ENCODE measurements at places on chromosomes 7 and 10.

DNA sequence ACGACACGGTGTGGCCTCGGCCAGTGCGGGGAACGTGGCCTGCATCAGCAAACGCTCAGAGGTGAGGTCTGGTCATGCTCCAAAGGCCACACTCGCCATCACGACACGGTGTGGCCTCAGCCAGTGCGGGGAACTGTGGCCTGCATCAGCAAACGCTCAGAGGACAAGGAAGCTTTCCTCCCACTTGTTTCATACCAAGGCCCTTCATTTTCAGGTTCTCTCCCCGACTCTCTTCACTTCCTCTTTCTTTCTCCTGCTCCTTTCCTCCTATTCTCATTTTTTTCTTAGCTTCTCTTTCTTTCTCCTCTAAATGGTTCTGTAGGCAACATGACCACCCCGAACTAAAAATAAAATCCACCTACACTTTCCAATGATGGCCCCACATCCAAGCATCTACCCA is 384.4 kb upstream of the SHH start:
- DNase-seq, result no peak

DNA sequence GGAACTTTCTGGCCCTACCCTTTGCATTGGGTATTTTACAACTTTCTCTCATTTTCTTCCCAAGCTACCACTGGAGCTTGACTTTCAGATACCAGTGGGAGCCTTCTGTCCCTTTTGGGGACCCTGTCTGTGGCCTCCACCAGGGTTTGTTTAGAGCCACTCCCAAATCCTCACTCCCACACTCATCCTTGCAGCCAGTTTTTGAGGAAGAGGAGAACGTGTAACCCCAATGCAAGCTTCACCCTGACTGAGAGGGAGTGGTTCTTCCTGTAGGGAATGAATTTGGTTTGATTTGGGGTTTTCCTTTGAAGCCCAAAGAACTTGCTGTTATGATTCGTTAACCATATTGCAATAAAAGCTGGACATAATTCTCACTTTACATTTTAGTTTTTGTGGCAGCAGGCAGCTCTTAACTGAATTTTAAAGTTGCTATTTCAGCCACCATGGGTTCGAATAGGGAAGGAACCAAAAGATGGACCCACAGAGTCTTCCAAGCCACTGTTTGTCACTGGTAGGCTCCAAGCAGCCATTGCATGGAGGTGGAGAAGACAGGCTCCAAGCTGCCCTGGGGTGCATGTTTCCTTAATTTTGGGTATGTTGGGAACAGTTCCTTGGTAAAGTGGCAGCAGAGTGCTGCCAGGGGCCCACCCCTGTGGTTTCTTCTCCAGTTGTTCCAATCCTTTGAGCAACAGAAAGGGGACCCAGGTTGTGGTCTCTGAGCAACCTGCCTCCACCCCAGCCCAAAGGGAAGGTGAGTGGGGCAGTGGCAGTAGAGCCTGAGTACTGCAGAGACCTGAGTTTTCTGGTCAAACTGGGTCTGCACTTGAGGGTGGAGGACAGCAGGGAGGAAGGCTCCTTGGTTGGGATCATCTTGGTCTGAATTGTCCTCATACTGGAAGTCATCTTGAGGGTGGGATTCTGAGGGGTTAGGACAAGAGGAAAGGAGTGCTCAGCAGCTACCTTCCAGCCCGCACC is 5.1 kb downstream of the EVX1 start:
- no peak for DNase-seq

DNA sequence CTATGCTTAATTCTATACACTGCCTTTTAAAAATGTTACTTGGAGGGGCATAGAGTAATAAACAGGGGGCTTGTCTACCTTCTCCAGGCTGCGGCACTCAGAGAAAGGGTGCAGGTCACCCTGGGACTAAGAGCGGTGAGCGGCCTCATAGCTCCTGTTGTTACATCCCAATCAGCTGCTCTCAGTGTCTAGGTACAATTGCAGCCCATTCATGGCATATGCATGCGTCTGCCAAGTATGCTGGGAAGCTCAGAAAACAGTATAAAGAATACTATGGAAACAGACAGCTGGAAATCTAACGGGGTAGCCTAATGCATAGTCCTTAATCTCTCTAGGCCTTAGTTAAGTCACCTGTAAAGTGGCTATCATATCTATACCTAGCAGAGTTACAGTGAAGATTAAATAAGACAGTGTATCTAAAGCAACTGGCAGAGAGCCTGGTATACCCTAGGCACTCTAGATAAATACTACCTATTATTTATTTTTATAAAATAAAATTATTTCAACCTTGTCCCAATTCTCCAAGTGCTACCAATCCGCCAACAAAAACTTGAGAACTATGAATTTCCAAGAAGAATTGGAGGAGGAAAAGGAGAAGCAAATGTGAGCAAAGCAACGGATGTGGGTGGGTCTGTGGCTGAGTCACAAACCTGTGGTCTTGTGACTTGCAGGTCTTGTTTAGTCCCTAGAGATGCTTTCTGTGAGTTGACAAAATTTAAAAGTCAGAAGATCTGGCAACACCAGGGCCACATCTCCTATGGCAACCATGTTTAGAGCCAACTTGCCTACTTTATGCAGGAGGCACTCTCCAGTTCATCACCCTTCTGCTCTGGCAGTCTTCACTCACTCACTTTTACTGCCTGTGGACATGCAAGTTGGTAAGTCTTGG is 183.0 kb downstream of the RAPGEF5 start:
- peak; percentile 58 for DNase-seq

DNA sequence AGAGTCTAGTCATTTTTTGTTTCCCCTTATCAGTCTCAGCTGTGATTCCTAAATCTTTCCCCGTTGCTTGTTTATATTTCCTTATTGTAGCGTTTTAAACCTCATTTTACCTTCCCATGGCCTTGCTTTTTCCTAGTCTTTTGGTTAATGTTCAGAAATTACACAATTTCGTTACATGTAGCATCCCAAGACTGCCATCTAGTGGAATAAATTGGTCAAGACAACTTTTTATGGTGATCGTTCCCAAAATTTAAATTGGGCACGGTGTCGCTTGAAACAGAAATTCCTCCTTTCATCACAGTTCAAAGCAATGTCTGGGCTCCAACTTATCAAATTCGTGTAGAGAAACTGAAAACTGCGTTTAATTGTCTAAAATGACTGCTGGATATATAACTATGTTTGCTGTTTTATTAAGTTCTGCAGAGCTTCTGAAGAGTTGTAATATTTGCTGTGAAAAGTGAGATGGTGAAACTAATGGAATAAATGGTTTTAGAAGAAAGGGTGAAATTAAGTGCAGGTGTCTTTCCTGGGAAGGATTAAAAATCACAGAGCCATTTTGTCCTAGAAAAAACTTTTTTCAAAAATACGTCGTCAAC is 370.2 kb downstream of the PHF14 start:
- no peak for DNase-seq

DNA sequence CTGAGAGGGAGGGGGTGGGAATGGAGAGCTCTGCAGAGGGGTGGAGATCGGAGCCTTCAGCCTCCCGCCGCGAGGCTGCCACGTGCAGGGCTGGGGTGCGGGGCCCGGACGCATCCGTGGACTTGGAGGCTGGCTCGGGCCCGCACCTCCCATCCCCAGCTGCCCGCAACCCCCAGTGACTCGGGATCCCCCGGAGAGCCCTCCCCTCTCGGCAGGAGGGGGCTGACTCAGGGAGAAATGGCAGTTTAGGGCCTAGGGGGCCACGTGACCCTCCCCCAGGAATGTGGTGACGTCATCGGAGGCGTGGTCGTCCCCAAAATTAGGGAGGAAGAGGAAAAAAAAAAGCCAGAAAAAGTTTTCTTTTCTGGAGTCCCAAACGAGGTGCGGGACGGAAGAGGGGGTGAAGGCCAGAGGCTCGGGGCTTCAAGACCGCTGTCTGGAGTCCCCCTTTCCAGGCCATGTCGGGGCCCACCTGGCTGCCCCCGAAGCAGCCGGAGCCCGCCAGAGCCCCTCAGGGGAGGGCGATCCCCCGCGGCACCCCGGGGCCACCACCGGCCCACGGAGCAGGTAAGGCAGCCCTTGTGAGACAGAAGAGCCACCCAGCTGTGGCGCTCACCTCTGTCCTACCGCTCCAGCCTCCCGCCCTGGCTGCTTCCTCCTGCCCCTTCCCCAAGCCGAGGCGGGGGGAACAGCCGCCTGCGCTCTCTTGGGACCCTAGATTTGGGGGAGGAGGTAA is at the start of gene TRIP6:
Gene TRIP6 (plus strand): TSS at position 348 of the 736 bp plus-strand sequence. CDS start 111 bp downstream, at position 459.
- DNase-seq, result no peak

DNA sequence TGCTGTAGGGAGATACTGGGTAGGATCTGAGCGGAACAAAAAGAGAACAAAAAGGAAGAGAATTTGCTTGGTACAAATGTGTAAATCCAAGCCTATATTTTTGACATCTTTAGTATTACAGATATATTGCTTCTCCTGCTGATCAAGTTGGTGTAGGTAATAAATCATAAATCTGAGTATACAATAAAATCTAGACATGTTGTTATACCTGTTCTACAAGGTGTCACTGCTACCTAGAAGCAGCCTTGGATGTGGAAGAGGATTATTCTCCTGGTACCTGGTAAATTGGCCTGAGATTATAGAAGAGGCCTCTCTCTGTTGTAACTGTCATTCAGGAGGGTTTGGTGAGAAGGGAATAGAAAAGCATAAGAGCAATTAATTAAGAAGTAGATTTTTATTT is 89.9 kb upstream of the LSM8 start:
- no peak for DNase-seq

GRCh38 chr10:72754275-72755032 is 62.5 kb downstream of the MCU start:
- no peak for DNase-seq

GRCh38 chr7:114921631-114922025 is 266 bp upstream of the MDFIC start:
- DNase-seq, result no peak

GRCh38 chr7:44377681-44378421 is 52.5 kb upstream of the CAMK2B start:
- DNase-seq, result peak; percentile 68

GRCh38 chr7:93715234-93715633 is 140.7 kb upstream of the CALCR start:
- DNase-seq, result no peak

- DNase-seq, result peak; percentile 61
These were observed 19.5 kb upstream of the ITGB8 start for GRCh38 chr7:20310963-20311742.

GRCh38 chr7:116569737-116570136 is 44.9 kb downstream of the CAV1 start:
- DNase-seq, result no peak

DNA sequence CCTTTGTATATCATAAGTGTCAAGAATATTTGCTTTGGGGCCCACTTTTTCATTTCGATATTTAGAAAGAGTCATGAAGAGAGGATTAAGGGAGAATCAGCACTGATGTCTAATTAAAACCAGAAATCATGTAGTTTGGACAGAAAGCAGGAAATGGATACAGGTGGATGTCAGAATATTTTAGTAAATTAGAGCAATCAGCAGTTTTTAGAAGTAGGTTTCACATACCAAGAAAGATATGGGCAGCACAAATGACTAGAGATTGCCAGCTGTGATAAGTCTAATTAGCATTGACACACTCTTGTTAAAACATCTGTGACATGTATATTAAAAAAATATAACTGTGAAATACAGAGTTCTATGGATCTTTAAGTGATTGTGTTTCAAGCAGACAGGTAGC is 180.8 kb upstream of the POM121L12 start:
- DNase-seq, result no peak

DNA sequence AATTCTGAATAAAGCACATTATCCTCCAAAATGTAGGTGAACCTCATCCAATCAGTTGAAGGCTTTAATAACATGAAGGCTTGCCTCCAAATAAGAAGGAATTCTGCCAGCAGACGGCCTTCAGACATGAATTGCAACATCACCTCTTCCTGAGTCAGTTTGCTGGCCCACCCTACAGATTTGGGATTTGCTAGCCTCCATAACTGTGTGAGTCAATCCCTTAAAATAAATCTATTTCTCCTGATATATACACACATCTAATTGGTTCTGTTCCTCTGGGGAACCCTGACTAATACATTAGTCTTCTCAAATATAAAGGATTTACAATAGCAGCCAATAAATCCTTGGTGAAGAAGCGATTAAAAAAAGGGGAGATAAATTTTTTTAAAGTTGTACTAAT is 34.8 kb upstream of the OSBPL3 start:
- no peak for DNase-seq

DNA sequence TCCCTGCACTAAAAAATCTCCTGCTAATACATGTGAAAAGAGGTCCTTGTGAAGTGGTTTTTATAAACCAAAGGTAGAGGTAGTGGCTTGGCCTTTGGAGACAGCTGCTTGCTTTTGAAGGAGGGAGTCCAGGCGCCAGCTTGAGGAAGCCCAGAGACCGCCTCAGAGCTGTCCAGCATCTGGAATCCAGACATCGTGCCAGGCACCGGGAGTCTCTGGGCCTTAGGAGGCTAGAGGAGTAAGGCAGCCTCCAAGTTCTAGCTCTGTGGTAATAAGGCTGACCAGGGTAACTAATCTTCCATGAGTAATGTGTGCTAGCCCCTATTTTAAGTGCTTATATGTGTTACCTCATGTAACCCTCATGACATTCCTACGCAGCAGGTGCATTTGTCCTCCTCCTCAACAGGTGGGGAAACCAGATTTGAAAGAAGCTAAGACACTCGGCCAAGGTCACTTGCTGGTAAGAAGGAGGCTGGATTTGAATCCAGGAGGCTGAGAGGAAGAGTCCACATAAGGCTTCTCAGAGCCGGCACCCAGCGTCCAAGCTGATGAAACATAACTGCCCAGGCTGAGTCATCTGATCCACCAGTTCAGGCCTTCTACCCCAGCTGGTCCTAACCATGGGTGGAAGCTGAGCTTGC is 26.1 kb downstream of the PRLHR start:
- DNase-seq, result no peak

GRCh38 chr10:69573056-69573806 is at the start of gene NEUROG3:
NEUROG3 (minus strand) TSS chr10:69573422; CDS start chr10:69573043, 379 bp downstream.
- DNase-seq, result peak; percentile 19

DNA sequence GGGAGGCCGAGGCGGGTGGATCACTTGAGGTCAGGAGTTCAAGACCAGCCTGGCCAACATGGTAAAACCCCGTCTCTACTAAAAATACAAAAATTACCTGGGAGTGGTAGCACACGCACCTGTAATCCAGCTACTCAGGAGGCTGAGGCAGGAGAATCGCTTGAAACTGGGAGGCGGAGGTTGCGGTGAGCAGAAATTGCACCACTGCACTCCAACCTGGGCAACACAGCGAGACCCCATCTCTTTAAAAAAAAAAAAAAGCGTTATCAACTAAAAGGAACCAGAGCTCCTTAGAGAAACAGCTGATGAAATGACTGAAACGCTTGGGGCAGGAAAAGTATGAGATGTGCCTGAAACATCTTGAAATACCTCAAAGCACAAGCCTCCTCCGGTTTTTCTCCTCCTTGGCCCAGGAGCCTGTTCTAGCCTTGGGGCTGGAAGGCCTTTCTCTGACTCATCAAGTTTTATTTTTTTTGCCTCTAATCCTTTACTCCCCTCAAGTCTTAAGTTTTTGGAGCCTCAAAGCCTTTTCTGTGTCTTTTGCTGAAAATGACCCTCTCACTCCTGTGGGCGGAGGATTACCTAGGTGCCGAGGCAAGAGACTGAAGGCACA is 2.6 kb upstream of the METTL27 start:
- no peak for DNase-seq

GRCh38 chr10:129090165-129090564 is 376.9 kb upstream of the MGMT start:
- no peak for DNase-seq

GRCh38 chr10:118101501-118101900 is 54.8 kb upstream of the RAB11FIP2 start:
- no peak for DNase-seq
